Left hindlimb (tissue), 1 donor: ENCODE measurements at places on chromosomes 2 and 18.

DNA sequence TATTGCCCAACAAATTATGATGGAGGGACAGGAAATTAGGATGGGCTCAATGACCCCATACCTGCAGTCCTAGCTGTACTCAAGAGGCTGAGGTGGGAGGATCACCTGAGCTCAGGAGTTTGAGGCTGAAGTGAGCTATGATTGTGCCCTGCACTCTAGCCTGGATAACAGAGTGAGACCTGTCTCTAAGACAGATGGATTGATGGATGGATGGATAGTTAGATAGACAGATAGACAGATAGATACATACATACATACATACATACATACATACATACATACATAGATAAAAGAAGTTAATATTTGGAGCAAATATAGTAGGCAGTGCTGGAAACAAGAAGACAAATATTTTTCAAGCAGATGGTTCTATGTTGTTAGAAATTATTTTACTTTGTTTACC, 78.1 kb upstream of the PROKR1 start:
- no peak for DNase-seq

- DNase-seq = no peak
Measured at GRCh38 chr2:44528595-44528994, 166.8 kb downstream of the CAMKMT start.

- no peak for DNase-seq
Measured at GRCh38 chr2:101972621-101973434, 18.9 kb upstream of the IL1R2 start.

GRCh38 chr2:204539019-204539385, 6.3 kb upstream of the PARD3B start:
- no peak for DNase-seq

- DNase-seq = no peak
Measured at GRCh38 chr2:54207666-54208195, 48.3 kb downstream of the TSPYL6 start.

DNA sequence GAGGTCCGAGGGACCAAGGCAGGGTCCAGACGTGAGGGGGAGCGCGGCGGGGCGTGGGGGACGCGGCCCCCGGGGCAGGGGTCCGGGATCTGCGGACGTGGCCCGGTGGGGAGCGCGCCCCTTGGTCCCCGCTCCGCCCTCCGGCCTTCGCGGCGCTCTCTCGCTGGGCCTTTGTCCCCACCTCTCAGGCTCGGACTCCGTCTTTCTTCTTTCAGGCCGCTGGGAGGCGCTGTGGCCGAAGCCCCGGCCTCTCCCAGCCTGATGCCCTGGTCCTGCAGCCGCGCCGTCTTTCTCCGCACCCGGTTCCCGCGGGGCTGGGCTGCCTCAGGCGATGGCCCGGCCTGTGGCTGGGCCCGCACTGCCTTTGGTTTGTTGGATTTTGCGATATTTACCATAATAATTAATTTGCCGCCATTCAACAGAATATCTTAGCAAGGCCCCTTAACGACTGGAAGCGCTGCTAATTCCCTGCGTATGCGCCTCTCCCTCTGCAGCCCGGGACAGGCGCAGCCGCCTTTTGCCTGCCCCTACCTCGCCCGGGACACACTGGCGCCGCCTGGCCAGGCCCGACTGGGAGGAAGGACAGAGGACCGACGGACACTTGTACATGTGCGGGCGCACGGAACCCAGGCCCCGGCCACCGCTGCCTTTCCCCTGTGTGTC, 10.8 kb downstream of the SIX3 start:
- no peak for DNase-seq

GRCh38 chr2:104433657-104434056, 420.3 kb upstream of the POU3F3 start:
- no peak for DNase-seq

- DNase-seq = no peak
Measured at GRCh38 chr2:140496714-140497113, 1634.1 kb downstream of the LRP1B start.

DNA sequence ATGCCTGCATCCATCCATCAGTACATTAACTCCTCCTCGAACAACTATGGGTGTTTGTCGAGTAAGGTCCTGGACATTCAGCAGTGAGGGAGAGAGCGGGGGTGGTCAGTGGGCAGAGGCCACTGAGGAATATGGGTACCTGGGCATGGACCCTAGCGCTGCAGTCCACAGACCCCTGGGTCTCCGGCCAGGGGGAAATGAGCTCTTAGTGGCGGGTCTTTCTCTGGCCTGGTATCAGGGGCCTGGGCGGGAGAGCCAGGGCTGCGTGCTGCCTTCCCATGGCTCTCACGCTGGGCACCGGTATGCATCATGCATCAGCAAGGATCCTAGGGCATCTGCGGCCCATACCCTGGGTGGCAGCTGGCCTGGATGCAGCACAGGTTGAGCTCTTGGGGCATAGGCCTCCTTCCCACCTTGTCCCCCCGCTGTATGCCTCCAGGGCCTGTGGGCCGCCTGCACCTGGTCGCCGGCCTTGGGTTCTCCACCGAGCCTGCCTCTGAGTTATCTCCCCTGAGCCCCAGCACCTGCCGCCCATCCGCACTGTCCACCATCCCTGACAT, 1.3 kb upstream of the MOCOS start:
- no peak for DNase-seq

DNA sequence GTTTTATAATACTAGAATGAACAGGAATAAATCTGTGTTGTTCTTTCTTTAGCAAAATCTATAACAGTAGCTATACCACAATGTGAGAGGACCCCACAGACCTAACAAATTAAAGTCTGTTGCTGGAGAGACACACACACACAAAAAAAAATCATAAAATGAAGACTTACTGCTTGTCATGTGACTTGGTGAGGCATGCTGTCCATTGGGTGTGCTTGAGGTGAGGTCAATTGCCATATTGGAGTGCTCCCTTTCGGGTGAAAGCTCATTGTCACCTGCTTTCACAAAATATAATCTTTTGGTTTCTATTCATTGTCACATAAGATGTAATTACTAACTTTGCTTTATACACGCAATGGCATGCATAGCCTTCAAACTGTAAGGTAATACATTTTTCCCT, 3.9 kb downstream of the IKZF2 start:
- DNase-seq = no peak

GRCh38 chr2:5612666-5613065, 79.5 kb upstream of the SOX11 start:
- DNase-seq = no peak

DNA sequence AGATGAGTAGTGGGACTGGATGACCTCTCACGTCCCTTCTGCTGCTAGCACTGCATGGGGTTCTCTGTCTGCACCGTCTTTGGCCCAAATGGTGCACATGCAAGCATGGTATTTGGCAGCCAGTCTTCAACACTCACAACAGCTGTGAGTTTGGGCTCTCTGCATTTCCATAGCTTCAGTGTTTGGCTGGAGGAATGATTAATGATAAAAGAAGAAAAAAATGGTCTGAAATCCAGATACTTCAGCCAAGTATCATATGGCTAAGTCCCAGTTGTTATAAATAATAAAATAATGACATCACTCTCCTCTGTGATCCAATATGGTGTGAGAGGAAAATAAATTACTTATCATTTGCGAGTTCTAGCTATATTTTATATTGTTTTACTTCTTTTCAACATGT, 173.3 kb downstream of the DCDC2C start:
- no peak for DNase-seq

- peak; percentile 76 for DNase-seq
Measured at GRCh38 chr2:230932556-230933511, 7.8 kb upstream of the GPR55 start.

- no peak for DNase-seq
Measured at GRCh38 chr2:212939777-212940531, 211.5 kb downstream of the IKZF2 start.

DNA sequence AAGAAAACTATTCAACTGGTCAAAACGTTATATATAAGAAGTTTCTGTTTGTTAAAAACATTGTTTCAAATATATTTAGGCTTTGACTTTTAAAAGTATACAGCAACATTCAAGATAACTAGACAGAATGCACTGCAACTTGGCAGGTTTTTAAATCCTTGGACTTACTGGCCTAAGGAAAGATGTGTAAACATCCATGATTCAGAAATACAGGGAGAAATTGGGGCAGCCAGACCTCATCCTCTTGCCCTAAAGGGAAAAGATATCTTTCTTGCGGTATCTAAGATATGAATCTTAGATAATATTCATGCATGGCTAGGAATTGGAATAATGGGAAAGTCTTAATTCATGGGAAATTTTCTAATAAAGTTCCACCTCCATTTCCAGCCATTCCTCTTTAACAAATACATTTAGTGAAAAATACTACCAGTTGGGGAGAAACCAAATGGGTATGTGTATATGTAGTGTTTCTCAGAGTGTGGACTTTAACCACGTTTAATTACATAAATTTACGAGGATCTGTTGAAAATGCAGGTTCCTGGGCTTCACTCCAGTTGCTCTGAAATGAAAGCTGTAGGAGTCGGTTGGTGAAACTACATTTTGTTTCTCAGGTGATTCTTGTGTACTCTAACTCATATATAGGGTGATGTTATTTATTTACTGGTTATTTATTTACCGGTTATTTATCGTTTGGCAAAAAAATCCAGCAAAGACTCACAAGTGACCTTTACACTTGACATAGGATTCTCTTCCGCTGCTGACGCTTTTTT, 587 bp upstream of the TANK start:
- DNase-seq = no peak

- no peak for DNase-seq
Measured at GRCh38 chr2:196533772-196534397, 105.6 kb upstream of the CCDC150 start.

GRCh38 chr2:148726228-148726627, 81.7 kb downstream of the EPC2 start:
- no peak for DNase-seq

DNA sequence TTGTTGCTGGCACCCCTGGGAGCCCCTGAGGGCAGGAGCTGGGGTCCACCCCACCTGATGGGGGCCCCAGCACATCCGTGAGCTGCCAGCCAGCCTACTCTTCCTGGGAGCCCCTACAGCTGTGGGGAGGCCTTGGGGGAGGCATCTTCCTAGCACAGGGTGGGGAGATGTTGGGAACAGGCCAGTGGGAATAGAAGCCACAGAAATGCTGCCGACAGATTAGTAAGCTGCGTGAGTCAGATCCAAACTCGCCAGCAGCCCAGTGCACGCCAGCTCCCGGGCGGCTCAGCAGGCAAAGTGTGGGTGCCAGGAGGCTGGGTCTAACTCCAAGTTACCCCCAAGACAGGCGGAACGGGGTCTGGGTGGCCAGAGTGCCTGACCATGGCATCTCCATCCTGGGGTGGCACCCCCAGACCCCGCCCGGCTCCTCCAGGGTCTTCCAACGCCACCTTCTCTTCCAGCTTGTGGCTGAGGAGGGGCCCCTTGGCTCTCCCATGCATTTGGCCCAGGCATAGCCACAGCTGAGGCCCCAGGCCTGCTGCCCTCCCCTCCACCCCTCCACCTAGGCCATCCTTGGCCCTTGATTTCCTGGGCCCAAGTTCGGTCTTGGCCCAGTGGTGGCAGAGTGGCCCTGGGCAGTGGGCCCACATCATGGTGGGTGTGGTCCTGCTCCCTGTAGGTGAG, 15.3 kb downstream of the CROCC2 start:
- DNase-seq = peak; percentile 59

DNA sequence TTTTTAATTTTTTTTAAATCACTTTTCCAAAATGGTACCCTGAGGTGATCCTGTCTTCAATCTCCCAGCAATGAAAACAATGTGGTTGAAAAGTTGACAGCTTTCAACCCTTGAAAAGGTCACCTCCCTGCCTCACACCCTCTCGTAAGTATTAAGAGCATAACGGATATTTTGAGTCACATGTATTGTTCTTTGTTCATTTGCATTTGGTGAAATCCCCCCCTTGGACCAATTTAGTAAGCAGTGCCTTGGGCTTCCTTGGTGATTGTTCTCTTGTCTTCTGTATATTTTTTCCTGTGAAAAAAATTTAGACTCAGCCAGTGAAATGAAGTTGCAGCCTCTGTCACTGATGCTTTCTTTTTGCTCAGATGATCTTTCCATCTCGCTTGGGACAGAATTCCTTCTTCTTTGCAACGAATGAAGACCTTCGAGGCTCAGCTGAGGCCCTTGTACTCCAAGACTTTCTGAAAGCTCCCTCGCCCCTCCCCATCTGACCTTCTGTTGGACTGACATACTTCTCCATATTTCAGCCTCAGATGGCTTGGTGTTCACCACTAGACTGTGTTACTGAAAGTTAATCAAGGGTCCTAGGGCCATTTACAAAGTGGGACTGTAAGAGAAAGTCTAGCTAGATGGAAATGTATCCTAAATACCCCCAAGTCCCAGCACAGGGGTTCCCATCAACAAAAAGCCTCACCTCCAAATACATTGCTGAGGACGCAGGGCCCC, 158.4 kb downstream of the BCL2 start:
- no peak for DNase-seq

- no peak for DNase-seq
Measured at GRCh38 chr2:201233812-201234662, 26.3 kb upstream of the CASP8 start.

DNA sequence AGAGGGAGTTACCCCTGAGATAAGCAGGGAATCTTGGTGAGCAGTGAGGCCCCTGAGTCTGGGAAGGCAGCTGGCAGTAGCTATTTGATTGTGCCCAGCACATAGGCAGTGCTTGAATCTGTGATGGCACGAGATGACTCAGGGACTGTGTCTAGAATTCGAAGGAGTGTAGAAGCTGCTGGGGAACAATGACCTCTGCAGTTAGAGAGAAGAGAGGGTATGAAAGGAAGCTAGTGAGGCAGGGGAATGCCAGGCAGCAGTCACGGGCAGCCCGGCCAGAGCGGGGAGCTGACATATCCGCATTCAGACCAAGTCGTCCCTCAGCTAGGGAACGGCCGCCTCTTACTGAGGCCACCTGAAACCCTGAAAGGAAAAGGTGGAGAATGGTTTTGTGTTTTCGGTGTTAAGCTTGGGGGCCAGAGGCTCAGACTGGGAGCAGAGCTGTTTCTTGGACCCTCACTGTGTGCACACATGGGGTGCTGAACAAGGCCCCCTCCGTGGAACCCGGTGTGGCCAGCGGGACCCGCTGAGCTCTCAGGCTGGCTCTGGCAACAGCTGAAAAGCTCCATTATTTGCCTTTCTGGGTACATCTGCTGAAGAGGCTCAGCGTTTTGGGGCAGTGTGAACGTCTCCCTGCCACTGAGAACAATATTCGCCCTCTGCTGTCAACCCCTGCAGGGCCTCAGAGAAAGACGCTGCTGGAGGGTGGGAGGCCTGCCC, 32.9 kb downstream of the ARHGEF4 start:
- no peak for DNase-seq

- DNase-seq = peak; percentile 66
Measured at GRCh38 chr2:96527286-96528005, 9.1 kb upstream of the ARID5A start.

- DNase-seq = no peak
Measured at GRCh38 chr2:162545254-162545653, 201.3 kb downstream of the GCA start.

- DNase-seq = no peak
Measured at GRCh38 chr2:97963880-97964279, 31.9 kb downstream of the TMEM131 start.

GRCh38 chr2:136058262-136058661, 59.7 kb downstream of the CXCR4 start:
- no peak for DNase-seq

- DNase-seq = no peak
Measured at GRCh38 chr2:84257831-84258230, 201.2 kb downstream of the SUCLG1 start.

GRCh38 chr2:163187995-163188655, 349.6 kb upstream of the KCNH7 start:
- DNase-seq = no peak

GRCh38 chr2:32360416-32360815, 3.6 kb downstream of the BIRC6 start:
- DNase-seq = no peak

- DNase-seq = peak; percentile 16
Measured at GRCh38 chr18:48820483-48821250, 130.1 kb downstream of the SMAD7 start.

- DNase-seq = no peak
Measured at GRCh38 chr2:64090264-64090663, 54.0 kb downstream of the PELI1 start.
